ENCODE measurements at places on chromosomes 5 and 9.

DNA sequence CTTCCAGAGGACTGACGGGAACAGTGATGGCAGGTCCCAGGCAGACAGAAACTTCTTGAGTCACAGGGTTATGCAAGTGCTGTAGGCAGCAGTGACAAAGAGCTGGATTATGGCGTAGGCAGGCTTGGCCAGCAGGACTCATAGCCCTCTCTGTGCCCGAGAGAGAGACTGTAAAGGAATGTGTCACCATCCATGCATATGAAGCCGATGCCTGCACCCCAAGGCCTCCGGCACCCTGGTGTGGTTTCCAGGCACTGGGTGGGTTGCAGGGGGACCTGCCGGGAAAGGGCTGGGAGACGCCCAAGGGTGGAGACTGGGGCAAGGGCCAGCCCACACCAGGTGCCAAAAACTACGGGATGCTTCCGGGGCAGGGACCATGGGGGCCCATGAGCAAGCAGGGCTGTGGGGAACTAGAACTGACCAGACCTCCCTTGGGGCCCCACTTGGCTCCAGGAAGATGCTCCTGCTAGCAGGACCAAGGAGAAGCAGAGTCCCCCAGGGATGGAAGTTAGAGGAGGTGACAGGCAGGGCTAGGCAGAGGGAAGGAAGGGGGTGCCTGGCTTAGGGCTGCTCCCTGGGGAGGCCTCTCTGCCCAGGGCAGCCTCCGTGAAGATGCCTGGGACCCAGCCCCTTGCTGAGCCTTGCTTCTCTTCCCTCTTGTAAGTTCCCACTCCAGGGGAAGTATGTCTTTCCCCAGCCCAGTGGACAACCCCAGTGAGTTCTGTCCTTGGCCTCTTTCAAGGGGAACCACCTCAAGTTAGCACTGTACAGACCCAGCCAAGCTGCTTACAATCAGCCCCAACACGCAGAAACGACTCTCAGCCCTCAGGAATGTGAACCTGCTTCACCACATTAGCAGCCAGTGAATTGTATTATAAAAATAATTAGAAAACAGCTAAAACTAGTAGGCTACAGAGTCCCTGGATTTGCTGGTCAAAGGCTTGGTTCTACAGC is 10.5 kb upstream of the IPPK start:
- no peak for DNase-seq

DNA sequence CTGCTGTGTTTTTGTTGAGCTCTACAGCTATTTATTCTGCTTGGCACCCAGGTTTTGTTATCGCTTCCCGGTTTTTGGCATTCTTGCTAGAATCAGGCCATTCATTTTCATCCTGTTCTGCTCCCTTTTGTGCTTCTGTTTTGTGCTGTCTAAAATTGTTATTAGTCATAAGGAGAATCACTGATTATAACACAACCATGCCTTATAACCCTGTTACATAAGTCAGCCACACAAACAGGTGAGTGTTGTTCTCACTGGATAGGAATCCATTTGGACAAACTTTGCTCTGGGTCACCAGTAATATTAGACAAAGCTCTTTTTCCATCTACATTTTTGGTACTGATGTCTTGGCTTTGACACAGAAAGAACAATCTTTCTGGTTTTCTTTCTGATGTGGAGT is 622.8 kb downstream of the PSAT1 start:
- no peak for DNase-seq

DNA sequence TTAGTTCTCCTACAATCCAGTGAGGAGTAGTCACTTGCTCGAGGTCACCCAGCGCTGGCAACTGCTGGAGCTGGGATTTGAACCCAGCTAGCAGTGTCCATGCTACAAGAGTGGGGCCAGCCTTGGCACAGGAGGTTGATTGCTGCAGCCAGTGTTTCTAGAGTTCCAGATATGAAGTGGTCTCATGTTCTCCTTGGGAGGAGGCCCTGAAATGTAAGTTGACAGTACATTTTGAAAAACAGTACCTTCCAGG is 802 bp downstream of the CCDC107 start:
- DNase-seq: no peak

GRCh38 chr5:143314099-143314498 is 89.4 kb downstream of the NR3C1 start:
- no peak for DNase-seq

- no peak for DNase-seq
These were observed 204.2 kb upstream of the CD180 start for GRCh38 chr5:67400752-67401151.

Data from CD4-positive, alpha-beta T cell treated with Interleukin-15 for 4 hours (primary cell).